ENCODE measurements at places on chromosomes 1 and 21.

GRCh38 chr1:193730017-193730416 lies 543.6 kb upstream of the B3GALT2 start:
- no peak for DNase-seq

DNA sequence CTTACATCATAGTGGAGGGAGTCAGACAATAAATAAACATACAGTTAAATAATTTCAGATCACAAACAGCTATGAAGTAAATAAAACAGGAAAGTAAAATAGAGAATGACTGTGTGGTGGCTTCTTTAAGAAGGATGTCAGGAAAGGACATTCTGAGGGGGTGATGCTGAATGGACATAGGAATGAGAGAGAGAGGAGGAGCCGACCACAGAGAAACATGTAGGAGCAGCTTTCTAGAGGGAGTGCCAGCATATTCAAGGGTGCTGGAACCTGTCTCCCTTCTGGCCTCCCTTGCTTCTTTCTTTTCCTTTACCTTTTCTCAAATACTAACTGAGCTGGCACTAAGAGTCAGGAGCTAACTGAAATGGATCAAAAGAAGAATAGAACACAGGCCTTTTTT lies 20.5 kb upstream of the BCL10 start:
- no peak for DNase-seq

- no peak for DNase-seq
These were observed 1003.0 kb downstream of the TTLL7 start for GRCh38 chr1:82995951-82996350.

GRCh38 chr1:21510885-21511578 lies 1.8 kb downstream of the ALPL start:
- DNase-seq: no peak

DNA sequence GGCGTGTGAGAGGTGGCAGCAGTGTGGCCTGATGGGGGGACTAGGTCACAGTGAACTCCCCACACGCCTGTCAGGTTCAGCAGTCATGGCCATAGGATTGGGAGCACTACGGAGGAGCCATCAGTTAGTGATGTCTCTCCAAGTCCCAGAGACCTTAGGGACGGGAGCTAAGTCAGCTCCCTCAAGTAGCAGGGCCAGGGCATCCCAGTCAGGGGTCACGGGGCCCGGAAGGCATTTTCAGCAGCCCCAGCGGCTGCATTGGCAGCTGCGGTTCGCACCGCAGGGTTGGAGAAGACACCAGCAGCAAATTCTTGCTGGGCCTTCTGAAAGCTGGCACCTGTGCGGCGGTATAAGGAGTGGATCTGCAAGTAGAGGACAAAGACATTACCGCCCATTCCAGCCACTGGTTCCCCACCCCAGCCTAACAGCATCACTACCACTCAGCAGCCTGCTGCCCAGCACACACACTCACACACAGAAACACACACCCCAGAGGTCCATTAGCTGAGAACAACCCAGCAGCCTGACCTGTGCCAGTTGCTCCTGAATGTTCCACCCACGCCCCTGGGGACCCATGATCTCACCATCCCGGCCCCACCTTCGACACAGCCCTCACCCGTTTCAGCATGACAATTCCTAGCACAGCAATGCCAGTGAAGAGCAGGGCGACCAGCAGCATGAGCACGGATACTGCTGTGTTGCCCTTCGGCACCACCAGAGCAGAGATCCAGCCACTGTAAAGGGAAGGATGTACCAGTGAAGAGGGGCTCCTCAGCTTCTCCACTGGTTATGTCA lies 972 bp upstream of the ENTREP3 start:
- DNase-seq: no peak

DNA sequence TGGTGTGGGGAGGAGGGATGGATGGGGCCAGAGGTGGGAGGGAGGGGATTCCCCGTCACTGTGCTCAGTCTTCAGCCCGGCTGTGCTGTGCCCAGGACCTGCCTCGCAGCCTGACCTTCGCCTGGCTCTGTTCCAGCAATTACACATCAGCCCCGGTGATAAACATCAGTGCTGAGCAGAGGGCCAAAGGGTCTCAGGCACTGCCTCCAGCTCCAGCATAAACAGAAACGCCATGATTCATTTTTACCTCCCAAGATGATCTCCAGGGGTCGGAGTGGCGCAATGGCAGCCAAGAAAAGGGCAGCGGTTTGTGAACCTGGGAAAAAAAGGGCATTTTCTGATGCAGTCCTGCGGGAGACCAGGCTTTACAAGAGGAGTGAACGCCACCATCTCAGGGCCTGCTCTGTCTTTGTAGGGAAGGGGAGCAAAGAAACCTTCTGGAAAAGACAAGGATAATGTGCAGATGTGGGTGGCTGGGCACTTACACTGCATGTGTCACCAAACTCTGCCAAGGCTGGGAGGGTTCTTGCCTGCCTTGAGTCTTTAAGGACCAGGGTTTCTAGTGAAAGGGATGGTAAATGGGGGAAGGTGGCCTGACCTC lies 28.1 kb downstream of the SHISA4 start:
- DNase-seq: no peak

- no peak for DNase-seq
These were observed 7.9 kb upstream of the GFI1 start for GRCh38 chr1:92494485-92495141.

GRCh38 chr1:151655371-151655770 lies 43.5 kb downstream of the SNX27 start:
- DNase-seq: no peak

DNA sequence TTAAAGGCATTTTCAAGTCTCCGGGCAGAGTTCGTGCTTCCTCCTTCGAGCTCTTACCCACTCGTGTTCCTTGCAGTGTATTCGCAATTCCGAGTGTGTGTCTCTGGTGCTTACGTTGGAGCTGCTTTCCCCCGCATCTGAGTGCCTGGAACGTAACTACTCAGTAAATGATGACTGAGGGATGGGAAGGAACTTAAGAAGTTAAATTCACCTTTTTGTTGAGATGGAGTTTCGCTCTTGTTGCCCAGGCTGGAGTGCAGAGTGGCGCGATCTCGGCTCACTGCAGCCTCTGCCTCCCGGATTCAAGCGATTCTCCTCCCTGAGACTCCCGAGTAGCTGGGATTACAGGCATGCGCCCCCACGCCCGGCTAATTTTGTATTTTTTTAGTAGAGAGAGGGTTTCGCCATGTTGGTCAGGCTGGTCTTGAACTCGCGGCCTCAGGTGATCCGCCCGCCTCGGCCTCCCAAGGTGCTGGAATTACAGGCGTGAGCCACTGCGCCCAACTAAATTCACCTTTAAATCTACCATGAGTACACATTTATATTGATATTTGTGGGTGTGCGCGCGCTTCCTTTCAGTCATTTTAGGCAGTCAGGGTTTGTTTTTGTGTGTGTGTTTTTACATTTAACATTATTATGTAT lies 837 bp downstream of the NDUFS5 start:
- DNase-seq: no peak

- DNase-seq: peak; percentile 27
These were observed at the start of gene ARHGAP29 for GRCh38 chr1:94237291-94238226. Gene ARHGAP29 (minus strand): TSS chr1:94237584. CDS start chr1:94231611, 5,973 bp downstream.

Data from CD4-positive, alpha-beta T cell treated with Interleukin-4 for 1 hour (primary cell).